ENCODE measurements at places on chromosomes 3 and 15.

DNA sequence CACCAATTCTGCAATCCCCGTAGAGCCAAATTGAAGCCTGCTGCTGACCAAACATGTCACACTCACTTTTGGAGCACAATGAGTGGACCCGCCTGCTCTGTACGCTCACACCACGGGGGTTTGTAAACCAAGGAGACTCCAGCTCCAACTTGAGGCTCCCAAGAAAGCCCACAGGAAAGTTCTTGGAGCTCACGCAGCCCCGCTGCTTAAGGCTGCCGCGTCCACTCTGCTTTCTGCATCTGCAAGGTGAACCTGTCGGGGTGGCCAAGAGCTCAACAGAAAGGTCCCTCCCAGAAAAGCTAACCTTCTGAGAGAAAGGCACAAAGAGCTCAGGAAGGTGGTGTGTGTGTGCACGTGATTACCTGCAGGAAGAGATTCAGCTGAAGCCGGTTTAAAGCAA lies 94.9 kb downstream of the PCSK6 start:
- DNase-seq, result no peak

DNA sequence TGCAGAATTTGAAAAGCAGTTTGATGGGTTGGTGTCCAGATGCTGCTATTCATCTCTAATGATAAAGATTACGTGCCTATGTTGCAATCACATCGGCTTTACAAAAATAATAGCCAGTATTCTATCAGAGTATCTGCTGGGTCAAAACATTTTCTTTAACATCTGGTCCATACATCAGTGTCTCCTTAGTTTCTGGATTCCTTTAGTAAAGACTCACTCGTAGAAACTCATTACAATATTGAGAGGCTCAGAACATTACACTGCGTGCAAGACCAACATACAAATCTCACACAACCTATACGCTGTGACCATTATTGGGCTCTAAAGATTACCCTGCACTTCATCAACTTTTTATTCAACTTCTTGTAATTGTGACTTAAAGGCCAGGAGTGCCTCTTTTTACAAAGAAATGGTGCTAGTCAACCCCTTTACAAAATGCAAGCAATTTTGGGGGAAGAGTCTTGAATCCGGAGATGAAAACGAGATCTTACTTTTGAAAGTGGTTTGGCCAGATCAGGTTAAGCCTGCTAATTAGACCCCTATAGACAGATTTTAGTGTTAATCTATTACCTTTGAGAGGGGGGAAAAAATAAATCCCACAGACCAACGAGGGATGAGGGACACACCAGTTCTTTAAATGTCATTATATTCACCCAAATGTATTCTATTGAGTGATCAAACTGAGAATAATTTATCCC lies 2.9 kb downstream of the TRA2B start:
- DNase-seq, result no peak

GRCh38 chr3:15476378-15476777 lies 45.1 kb downstream of the COLQ start:
- DNase-seq, result no peak

DNA sequence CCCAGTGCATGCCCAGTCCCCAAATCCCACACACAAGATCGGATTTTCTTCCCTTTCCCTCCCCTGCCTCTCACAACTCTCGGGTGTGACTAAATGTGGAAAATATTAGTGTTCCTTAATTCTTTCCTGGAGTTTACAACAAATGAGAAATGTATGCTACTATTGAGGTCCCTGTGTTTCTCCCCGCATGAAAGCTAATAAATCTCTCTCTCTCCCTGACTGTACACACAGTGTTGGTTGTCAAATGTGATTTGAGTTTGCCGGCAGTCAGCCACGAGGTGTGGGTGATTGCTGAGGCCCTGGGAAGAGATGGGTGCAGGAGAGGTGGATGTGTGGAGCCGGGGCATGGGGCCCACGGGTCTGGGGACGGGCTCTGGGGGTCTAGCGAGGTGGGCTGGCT lies 161.4 kb upstream of the IQSEC1 start:
- no peak for DNase-seq

DNA sequence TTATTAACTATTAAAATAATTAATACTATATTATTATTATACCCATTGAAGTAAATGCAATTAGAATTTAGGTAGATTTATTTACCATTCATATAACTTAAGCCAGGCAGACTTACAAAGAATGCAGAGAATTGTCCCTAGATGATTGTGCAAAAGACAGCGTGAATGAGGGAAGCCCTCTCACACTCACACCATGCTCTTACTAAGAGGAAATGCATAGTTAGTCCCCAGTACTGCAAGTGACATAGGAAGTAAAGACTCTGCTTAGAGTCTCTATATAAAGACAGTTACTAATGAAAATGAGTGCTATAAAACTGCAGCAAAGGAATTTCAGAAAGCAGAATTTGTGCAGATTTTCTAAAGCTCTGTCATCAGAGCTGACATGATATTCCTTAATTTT lies 270.4 kb downstream of the ZBBX start:
- no peak for DNase-seq

DNA sequence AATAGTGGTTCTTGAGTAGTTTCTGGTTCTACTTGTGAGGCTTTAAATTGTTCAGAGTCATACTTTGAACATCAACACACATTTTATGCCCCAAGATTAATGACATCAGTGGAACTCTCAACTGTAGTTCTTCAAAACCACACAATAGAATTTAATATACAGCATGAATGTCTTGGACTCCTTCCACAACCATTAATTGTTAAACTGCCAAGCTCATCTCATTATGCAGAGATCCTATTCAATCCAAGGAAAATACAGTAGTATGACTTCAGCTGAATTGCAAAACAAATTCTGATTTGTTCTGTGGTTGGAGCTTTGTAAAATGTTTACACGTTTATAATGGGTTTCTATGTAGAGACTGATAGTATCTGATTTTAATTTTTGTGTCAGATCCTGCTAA lies 199.2 kb upstream of the SLC2A2 start:
- DNase-seq, result no peak

DNA sequence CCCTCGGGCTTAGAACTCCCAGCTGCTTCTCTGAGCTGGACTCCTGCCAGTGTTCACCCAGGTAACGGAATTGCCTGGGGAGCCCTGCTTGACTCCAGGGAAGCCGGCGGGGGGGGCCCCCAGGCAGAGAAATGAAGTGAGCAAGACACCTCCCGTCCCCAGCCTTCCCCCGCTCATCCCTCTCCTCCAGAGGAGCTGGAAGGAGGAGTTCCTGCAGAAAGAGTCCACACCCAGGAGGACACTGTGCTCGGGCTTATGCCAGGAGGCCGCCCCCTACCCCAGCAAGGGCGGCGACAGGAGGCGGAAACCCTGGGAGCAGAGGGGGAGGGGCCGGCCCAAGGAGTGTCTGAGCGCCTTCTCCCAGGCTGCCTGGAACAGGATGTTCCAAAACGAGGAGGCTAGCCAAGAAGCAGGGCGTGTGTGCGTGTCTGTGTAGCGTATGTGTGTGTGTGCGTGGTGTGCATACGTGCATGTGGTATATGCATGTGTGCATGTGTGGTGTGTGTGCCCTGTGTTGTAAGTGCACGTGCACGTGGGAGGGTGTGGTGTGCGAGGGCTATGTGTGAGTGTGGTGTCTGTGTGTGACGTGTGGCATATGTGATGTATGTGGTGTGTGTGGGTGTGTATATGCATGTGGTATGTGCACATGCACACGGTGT lies 511.3 kb downstream of the SHQ1 start:
- DNase-seq, result no peak

DNA sequence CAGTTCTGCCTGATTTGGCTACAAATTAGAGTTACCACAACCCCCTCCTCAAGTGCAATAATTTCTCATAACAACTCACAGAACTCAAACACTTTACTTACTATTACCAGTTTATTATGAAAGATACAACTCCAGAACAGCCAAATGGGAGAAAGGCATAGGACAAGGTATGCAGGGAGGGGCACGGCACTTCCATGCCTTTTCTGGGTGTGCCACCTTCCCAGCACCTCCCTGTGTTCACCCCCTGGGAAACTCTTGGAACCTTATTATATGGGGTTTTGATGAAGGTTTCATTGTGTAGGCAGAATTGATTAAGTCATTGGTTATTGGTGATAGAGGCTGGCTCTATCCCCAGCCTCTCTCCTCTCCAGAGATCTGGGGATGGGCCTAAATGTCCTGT lies 66.6 kb upstream of the RAP2B start:
- no peak for DNase-seq

- no peak for DNase-seq
Measured at GRCh38 chr3:50318615-50319014, 3.9 kb downstream of the HYAL2 start.

DNA sequence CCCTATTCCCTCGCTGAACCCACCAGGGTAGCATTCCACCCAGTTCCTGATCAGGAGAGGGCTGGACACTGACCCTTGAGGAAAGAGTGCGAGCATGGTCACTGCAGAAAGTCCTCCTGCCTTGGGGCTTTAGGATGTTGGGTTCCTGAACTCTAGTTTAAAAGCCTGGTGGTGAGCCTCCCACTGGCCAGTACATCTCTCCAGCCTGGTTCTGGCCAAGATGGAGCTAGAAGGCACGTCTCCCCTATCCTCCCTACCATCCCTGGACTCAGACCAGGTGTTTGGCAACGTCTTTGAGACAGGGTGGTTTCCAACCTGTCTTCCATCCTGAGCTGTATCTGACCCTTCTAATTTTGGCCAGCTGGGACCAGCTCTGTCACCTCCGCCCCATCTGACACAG lies 31.4 kb downstream of the NBEAL2 start:
- DNase-seq, result no peak

- no peak for DNase-seq
Measured at GRCh38 chr3:184082465-184082864, 14.4 kb upstream of the HTR3E start.

GRCh38 chr15:39934397-39935071 lies 619 bp downstream of the EIF2AK4 start:
- peak; percentile 15 for DNase-seq
